ENCODE measurements at places on chromosomes 6 and 20.

DNA sequence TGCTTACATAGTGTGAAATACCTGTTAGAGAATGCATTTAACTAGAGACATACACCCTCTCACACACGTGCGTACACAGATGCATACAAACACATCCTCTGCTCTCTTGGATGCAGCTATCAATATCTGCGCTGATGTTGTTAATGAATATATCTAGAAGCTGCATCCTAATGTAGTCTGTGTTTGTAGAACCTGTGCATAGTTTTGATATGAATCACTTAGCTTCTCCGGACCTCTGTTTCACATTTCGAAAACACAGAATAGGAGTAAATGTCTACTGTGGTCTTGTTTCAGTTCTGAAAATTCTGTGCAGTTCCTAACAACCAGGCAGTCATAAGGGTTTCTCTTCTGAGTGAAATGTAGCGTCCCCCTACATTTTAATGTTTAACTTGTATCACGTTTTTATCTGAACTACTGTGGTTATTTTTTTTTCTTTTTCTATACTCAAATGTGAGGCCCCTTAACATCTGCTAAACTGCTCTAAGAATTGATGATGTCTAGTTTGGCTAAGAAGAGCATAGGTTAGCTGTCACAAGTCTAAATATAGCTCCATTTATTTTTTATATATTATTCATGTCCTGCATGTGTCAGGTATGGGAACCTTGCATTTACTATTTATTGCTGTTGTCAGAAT, 254.5 kb downstream of the TMEM242 start:
- no peak for DNase-seq

GRCh38 chr20:44297721-44298120, 13.3 kb downstream of the FITM2 start:
- DNase-seq, result no peak

- DNase-seq, result no peak
Measured at GRCh38 chr20:47531458-47531857, 29.8 kb downstream of the NCOA3 start.

DNA sequence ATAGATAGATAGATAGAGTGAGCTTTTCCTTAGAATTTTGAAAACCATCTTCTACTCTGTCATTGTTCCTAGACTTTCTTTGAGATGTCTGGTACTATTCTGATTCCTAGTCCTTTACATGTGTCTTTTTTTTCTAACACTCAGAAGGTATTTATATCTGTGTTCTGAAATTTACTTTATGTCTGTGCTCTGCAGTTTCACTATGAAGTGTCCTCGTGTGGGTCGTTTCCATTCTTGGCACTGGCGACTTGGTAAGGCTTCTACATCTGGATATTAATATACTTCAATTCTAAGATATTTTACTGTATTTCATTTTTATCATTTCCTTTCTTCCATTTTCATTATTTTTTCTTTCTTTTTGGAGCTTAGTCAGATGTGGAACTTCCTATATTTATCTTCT, 87.0 kb downstream of the FHL5 start:
- DNase-seq, result no peak

- DNase-seq, result no peak
Measured at GRCh38 chr6:16146028-16146427, 17.1 kb downstream of the MYLIP start.

DNA sequence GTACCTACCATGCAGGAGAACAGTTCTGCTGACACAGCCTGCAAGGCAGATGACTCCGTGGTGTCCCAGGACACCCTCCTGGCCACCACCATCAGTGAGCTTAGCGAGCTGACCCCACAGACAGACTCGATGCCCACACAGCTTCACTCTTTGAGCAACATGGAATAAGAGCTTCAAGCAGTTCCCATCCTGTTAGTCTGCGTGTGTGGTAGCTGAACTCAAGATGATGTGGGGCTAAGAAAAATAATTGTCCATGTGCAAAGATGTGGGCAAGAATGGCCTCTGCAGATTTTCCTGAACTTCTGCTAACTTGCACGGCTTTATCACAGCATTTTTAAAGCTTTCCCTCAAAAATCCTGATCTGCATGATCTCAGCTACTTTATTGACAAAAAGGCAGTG, 8.3 kb downstream of the GZF1 start:
- no peak for DNase-seq

DNA sequence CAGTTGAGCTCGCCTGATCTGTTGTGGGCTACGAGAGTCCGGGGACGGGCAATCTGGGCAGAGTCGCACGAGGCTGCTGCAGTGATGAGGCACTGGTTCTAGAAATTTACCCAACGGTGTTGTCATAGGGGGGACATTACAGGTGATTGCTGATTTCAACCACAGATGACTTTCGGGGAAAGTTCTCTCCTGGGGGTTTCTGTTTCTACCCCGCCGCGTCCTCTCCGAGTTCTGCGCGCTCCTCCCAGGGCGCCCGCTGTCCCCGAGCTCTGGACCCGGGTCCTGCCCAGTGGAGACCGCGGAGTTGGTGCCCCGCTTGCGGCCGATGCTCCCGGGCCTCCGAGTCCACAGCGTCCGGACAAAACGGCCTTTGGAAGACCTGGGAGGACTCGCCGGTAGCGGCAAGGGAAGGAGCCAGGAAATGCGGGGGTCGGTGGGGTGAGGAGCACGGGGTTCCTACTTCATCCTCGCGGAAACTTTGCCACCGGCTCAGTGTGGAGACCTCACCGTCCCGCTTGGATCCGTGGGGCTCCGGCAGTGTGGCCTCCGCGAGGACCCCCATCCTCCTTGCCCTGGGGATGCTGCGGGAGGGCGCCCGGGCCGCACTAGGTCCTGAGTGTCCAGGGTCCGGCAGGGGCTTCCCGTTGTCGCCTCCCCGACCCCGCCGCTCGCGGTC, 12.3 kb upstream of the RAET1L start:
- no peak for DNase-seq

DNA sequence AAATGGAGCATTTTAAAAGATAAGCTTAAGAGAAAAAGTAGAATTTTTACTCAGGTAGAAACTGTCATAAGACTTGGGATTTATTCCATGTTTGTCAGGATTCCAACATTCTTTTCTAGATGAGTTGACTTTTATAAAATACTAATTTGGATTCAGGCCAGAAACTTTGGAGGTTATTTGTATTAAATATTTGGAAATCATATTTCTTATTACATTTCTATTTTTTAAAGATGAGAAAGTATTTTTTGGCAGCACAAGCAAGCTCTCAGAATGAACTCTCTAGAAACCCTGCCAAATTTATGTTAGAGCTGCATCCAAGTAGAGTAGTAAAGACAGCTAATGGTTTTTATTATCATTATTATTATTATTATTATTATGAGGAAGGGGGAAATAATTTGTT, 1014.9 kb upstream of the GJE1 start:
- no peak for DNase-seq

DNA sequence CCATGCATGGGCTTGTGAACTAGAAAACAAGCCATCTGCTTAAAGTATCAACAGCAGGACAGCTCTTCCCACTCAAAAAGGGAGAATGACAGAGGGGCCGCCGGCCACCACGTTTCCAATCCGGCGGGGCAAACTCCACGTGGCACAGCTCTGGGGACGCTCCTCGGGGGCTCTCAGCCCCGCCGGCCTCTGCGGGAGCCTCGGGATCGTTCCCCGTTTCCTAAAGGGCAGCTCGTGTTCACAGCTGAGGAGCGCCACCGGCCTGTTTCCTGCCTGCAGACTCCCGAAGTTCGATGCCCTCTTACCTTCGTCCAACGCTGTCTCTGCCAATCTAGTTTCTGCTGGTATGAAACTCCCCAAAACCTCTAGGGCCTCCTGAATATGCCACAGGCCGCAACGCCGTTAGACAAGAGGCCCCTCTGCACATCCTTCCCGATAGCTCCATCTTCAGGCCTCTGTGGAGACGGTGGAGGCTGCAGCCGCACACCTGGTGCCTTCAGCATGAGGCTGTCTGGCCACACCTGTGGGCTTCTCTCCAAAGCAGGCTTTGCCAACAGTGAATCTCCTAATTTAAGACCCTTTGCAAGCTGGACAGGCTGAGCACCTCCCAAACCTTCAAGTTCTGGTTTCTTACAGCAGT, 46.5 kb downstream of the KCNQ2 start:
- DNase-seq, result no peak

GRCh38 chr6:151205721-151206600, 33.8 kb upstream of the AKAP12 start:
- no peak for DNase-seq

DNA sequence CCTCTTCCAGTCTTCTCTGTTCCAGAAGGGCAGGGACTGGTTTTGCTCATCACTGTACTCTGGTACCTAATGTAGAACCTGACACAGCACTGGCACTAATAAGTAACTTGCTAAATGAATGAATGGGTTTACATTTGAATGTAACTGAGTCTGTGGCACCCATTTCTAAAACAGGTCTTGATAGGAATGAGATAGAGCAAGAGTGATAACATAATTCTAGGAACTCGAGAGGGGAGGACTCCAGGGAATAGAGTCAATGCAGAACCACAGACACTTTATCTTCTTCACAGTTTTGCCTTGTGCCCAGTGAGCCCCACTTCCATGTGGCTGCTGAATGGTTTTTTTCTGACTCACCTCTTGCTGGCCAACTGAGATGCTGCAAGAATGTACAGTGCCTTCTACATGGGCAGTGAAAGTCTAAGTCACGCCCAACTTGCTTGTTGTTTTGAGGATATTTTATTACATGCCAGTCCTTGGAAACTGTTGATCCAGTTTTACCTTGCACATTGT, 61.1 kb downstream of the TBC1D7 start:
- DNase-seq, result no peak

All from 8988T (cell line).